ENCODE measurements at places on chromosomes 12 and 14.

- DNase-seq = no peak
Observed at GRCh38 chr12:55392032-55392795, 8.1 kb upstream of the OR6C65 start.

- no peak for DNase-seq
Observed at GRCh38 chr12:52581481-52581880, 7.8 kb upstream of the KRT74 start.

GRCh38 chr14:91647856-91648255 lies 84.0 kb downstream of the CATSPERB start:
- no peak for DNase-seq

DNA sequence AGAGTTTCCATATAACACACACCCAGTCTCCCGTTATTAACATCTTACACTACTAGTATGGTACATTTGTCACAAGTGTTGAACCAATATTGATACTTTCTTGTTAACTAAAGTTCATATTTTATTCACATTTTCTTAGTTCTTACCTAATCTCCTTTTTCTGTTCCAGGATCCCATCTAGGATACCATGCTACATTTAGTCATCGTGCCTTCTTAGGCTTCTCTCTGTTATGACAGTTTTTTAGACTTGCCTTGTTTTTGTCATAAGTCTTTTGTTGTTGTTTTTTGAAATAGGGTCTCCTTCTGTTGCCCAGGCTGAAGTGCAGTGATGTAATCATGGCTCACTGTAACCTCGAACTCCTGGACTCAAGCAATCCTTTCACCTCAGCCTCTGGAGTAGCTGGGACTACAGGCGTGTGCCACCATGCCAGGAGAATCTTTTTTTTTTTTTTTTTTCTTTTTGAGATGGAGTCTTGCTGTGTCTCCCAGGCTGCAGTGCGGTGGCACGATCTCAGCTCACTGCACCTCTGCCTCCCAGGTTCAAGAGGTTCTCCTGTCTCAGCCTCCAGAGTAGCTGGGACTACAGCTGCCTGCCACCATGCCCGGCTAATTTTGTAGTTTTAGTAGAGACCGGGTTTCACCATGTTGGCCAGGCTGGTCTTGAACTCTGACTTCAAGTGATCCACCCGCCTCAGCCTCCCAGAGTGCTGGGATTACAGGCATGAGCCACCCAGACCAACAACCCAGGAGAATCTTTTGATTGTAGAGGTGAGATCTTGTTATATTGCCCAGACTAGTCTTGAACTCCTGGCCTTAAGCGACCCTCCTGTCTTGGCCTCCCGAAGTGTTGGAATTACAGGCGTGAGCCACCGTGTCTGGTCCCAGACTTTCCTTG lies 59.1 kb upstream of the HECTD1 start:
- no peak for DNase-seq

DNA sequence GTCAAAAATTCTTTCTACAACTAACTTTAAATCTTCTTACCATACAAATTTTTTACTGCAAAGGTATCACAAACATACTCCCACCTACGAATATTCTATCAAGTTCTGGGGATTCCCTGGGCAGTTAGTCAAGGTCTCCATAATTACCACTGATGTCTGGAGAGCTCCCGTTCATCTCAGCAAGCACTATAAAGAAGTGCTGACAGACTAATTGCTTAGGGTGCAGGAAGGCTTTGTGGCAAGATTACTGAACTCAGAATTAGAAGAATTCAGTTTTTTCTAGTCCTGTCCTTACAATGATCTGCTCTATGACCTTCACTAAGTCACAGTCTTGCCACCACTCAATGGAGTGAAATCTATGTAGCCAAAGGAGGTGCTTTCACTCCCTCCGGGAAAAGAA lies 61.5 kb downstream of the DUSP16 start:
- no peak for DNase-seq

- no peak for DNase-seq
Observed at GRCh38 chr14:28778138-28779117, 11.8 kb downstream of the FOXG1 start.

DNA sequence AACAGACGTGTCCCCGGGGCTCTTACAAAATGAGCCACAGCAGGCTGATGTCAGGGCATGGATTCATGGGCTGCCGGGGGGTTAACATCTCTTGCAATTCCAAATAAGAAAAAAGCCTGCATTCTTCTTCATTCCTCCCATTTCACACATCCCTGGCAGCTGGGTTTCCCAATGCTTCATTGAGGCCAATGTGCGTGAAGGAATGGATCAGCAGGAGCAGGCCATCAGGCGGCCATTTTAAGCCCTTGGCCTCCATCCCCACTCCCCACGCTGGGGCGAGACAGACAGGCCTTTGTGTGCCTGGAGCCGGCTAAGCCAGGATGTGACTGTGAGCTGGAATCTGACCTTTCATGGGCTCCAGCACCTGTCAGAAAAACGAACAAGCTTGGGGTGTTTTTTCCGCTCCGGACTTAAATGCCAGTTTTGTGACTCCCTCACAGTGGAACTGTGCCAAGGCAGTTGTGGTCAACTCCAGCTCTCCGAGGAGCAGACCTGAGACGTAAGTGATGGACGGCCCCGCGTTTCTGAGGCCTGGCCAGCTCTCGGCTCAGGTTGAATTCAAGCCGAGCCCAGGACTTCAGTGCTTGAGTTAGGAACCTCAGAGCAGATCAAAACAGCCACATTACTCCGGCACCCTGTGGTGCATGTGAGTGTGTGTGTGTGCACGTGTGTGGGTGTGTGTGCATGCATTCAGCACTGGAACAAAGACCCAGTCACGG lies 133.1 kb downstream of the TMEM30B start:
- no peak for DNase-seq

- no peak for DNase-seq
Observed at GRCh38 chr12:31248815-31249214, 77.1 kb downstream of the SINHCAF start.

DNA sequence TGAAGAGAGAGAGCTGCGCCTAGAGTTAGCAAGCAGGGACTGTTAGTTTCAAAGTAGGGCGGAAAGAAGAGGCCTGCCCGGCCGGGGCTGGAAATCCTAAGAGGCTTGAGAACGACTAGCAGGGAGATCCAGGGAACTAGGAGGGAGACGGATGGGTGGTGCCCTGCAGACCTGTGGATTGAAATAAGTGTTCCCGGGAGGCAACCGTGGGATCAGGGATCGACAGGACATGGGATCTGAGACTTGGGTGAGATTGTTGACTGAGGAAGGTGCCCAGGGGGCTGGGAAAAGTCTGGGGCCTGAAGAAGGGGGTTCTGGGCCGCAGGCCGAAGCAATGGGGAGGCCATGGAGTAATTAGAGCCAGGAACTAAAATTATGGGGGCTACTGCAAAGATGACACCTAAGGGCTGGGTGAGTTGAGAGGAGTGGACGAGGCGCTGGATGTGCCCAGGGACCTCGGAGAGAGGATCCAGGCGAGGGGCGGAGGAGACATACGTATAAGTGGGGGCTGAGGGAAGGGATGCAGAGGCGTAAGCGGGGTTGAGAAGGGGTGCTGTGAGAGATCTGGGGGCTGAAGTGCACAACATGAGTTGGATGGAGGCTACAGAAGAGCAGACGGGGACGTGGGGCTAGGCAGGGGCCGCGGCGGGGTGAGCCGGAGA lies 635 bp downstream of the LTA4H start:
- no peak for DNase-seq

- DNase-seq = no peak
Observed at GRCh38 chr14:76375947-76376404, at the start of gene ESRRB. Gene ESRRB (plus strand): TSS chr14:76376137. CDS start chr14:76376402, 265 bp downstream.

DNA sequence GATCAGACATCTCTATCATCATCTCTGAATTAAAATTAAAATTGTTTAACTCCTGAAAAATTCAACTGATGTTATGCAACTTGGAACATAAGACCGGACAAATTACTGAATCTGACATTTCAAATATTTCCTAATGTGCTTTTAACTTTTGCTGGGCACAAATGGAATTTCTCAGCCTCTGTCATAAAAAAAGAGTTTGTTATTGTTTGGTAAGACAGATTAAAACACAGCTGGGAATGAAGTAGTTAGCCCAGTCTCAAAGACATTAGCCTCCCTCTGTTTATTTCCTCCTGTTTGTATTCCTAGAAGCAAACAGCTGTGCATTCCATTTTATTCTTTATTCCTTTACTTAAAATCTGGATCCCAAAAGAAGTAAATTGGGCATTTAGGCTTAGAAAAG lies 29.4 kb downstream of the PLEKHA5 start:
- DNase-seq = no peak

- no peak for DNase-seq
Observed at GRCh38 chr12:123634142-123634561, 523 bp downstream of the GTF2H3 start.

- no peak for DNase-seq
Observed at GRCh38 chr14:100754020-100754419, 27.3 kb downstream of the DLK1 start.

DNA sequence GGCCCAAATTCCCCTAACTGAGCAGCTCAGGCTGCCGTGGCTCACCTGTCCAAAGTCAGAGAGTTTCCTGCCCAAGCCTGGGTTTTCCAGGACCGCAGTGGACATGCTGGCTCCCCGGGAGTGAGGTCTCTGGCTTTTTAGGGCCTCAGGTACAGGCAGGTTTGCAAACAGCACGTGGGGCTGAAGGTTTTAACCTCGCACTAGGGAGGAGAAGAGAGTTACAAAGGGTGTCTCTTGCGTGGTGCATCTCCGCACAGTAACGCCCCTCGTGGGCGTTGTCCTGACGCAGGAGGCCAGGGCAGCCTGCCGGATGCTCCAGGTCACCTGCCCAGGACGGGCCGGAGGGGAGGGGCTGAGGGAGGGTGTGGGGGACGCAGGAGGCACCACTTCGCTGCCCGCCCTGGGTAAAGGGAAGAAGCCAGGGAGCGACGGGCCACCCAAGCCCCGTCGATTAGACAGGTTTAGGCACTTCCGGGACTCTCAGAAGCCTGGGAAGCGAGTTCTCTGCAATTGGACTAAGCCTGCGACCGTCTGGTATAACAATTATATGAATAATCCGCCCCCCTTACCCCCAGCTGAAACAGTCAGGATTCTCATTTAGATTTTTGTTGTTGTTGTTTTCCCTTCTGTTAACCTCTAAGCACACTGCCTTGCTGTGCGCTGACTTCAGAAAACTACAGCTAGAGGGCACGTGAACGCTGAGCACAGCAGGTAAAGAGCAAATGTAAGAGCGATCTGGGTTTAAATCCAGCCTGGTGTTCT lies at the start of gene PAH:
Gene PAH, minus strand, starts transcription at position 219 of the 762 bp plus-strand sequence. Its CDS starts 114 bp downstream, at position 105.
- no peak for DNase-seq

GRCh38 chr12:53868511-53868986 lies 70.1 kb upstream of the HOXC13 start:
- no peak for DNase-seq

GRCh38 chr14:99260587-99261551 lies 11.1 kb downstream of the BCL11B start:
- DNase-seq = no peak

- no peak for DNase-seq
Observed at GRCh38 chr12:7015555-7016370, 2.5 kb downstream of the LPCAT3 start.

GRCh38 chr12:16520328-16520727 lies 85.6 kb downstream of the LMO3 start:
- DNase-seq = no peak

GRCh38 chr12:91053951-91054715 lies 3.7 kb downstream of the KERA start:
- no peak for DNase-seq

- no peak for DNase-seq
Observed at GRCh38 chr12:28817524-28817923, 331.6 kb upstream of the FAR2 start.

DNA sequence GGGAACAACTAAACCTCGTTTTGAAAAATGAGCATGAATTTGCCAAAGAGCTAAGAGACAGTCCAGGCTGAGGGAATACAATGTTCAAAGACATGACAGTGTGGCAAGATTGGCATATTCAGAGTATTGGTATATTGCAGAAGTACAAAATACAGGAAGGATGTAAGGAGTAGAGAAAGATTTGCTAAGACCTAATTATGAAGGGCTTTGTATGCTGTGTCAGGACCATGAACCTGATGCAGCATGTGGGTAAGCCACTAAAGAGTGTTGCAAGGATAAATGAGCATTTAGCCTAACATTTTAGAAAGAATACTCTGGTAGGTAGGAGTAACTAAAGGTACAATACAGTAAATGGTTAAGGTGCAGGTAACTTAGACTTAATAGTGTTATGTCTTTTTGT lies 65.1 kb downstream of the KTN1 start:
- no peak for DNase-seq

- DNase-seq = no peak
Observed at GRCh38 chr14:103880348-103881267, 33.2 kb upstream of the PPP1R13B start.

GRCh38 chr12:130288691-130289090 lies 49.0 kb upstream of the PIWIL1 start:
- DNase-seq = no peak

GRCh38 chr12:50820177-50820576 lies 22.5 kb upstream of the TMPRSS12 start:
- DNase-seq = no peak
